ENCODE measurements at places on chromosomes 5 and 9.

GRCh38 chr9:132214027-132214622, 52.3 kb downstream of the NTNG2 start:
- H3K4me1 ChIP-seq, result no peaks in the 10 kb centered on the region
- no peaks in the 10 kb centered on the region for H3K27me3 ChIP-seq
- DNase-seq, result no peak
- no peaks in the 10 kb centered on the region for H3K36me3 ChIP-seq
- H3K4me3 ChIP-seq, result no peak overlapping the region

DNA sequence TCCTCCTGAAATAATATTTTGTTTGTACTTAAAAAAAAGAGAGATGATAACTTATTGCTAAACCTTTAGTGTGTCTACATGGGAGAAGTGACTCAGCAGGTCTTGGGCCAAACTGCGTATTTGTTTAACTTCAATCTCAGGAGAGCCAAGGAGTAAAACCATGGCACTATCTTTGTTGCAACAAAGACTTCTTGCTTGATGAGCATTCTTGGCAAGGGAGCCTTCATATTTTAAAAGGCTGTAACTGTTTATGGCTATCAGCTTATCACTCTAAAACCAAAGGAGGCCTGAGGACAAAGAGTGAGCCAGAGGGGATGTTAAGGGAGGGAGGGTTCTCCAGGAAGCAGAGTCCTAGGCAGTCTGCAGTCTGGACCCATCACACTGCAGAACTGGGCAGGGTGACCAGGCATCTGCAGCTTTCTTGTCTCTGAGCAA, 216.2 kb upstream of the S1PR3 start:
- H3K27ac ChIP-seq, result no peak overlapping the region
- no peak for DNase-seq
- no peaks in the 10 kb centered on the region for H3K4me1 ChIP-seq
- H3K36me3 ChIP-seq, result no peaks in the 10 kb centered on the region
- H3K4me3 ChIP-seq, result no peak overlapping the region
- no peaks in the 10 kb centered on the region for H3K27me3 ChIP-seq

DNA sequence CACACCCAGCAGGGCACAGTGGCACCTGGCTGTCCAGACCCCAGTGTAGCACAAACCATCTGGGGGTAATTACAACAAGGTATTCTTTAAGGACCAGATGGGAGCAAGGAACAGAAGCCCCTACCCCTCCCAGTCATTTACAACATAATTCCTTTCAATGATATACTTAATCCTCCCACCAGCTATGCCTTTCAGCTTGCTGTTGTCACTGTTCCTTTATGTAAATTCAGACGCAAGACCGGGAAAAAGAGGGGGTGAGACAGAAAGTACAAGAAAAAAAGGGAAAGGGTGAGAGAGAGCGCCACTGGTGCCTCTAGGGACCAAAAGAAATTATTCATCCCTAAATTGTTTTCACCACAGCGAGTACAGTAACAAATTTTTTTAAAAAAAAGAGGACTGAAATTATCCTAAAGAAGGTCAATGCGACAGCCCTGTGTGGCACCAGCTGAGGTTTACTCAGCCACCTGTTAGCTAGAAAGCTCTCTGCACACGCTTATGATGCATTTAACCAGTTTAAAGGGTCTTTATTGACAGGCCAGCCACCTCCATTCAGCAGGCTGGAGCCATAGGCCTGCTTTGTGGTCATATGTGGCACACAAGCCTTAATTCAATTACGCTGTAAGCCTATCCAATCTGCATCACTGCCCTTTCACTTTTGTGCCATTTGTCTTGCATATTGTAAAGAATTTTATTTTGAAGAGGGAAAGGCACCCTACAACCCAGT, 210.2 kb upstream of the ISL1 start:
- H3K4me3 ChIP-seq, result no peak overlapping the region
- no peaks in the 10 kb centered on the region for H3K27me3 ChIP-seq
- no peak for DNase-seq
- H3K27ac ChIP-seq, result no peak overlapping the region

DNA sequence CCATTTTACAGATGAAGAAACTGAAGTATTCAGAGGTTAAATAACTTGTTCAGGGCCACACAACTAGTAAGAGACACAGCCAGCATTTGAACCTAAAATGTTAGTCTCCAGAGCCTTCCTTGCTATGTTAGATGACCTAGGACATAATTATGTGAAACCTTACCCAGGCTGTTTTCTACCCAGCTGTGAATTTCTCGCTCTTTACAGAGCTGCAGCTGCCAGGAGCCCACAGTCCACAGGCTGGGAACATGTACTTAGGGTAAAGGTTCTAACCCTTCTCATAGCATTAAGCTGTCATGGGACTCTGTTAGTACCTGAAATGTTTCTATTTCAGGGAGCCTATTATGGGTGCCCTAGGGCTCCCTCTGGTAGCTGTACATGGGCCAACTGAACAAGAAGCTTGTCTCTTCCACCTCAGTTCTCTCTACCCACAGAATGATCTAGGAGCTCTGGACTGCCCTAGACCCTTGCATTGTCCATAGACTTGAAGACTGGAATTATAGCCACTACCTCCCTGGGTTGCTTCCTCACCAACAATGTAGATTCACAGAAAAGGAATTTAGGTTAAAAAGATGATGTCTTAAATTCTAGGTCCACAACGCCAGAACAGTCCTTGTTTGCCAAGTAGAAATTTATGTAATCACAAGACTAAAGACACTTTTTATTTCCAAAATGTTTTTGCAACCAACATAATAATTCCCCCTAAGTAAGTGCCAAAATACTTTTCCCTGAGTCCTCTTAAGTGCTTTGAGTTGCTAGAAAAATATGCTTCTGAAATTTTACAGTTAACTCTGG, 262.9 kb downstream of the PIK3R1 start:
- no peak overlapping the region for H3K27ac ChIP-seq
- H3K36me3 ChIP-seq, result no peaks in the 10 kb centered on the region
- DNase-seq, result no peak
- H3K4me1 ChIP-seq, result no peaks in the 10 kb centered on the region
- no peaks in the 10 kb centered on the region for H3K27me3 ChIP-seq

DNA sequence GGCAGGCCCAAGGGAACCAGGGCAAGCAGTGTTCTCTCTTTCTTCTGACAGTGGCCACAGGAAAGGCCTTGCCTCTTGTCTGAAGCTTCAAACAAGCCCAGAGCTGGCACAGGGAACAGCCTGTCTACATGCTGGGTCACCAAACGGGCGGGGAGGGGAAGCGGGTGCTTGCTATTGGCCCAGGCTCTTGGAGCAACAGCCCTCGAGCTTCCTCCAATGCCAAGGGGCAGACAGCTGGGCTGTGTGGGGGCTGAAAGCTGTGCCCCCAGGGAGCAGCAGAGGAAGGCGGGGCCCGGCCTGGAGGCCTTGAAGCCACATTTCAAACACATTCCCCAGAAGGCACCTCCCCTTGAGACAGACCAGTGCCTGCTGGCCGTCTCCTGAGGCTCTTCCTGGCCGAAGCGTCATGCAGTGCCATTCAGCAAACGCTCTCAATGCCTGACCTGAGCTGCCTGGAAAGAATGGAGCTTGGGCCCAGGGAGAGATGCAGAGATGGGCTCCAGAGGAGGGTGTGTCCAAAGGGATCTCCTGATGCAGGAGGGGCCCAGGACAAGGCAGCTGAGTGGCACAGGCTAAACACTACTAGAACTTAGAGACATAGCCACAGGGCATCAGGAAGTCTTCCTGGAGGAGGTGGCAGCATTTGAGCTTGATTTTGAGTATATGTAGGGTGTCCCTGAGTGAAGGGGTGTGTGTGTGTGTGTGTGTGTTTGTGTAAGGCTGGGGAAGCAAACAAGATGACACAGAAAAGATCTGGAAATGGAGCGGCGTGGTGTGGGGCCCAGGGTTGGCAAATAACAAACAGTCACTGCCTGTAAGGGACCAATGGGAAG, 2.5 kb downstream of the FIBCD1 start:
- H3K36me3 ChIP-seq, result no peaks in the 10 kb centered on the region
- no peak overlapping the region for H3K27ac ChIP-seq
- DNase-seq, result no peak
- H3K4me1 ChIP-seq, result peaks cover 6% of the 10 kb centered on the region
- peaks cover 80% of the 10 kb centered on the region for H3K27me3 ChIP-seq
- H3K4me3 ChIP-seq, result no peak overlapping the region

DNA sequence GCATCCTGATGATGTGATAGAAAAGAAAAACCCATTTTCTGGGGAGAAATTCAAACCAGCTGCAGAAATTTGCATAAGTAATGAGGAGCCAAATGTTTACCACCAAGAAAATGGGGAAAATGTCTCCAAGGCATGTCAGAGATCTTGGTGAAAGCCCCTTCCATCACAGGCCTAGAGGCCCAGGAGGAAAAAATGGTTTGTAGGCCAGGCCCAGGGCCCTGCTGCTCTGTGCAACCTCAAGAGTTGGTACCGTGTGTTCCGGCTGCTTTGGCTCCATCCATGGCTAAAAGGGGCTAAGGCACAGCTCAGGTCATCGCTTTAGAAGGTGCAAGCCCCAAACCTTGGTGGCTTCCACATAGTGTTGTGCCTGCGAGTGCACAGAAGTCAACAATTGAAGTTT, 543.1 kb downstream of the ZNF608 start:
- no peaks in the 10 kb centered on the region for H3K4me1 ChIP-seq
- H3K36me3 ChIP-seq, result no peaks in the 10 kb centered on the region

- no peaks in the 10 kb centered on the region for H3K36me3 ChIP-seq
- no peaks in the 10 kb centered on the region for H3K27me3 ChIP-seq
- H3K4me3 ChIP-seq, result no peak overlapping the region
Observed at GRCh38 chr9:37414503-37414943, 8.0 kb upstream of the GRHPR start.

GRCh38 chr5:10856683-10857337, 95.8 kb upstream of the DAP start:
- H3K27ac ChIP-seq, result no peak overlapping the region
- no peak for DNase-seq
- H3K27me3 ChIP-seq, result no peaks in the 10 kb centered on the region

- no peaks in the 10 kb centered on the region for H3K4me1 ChIP-seq
- no peaks in the 10 kb centered on the region for H3K27me3 ChIP-seq
- H3K4me3 ChIP-seq, result no peak overlapping the region
- no peak overlapping the region for H3K27ac ChIP-seq
- H3K36me3 ChIP-seq, result no peaks in the 10 kb centered on the region
Observed at GRCh38 chr9:113624721-113625120, 161.2 kb downstream of the RGS3 start.

- H3K4me3 ChIP-seq, result no peak overlapping the region
- no peaks in the 10 kb centered on the region for H3K4me1 ChIP-seq
- no peak for DNase-seq
- no peaks in the 10 kb centered on the region for H3K27me3 ChIP-seq
- H3K36me3 ChIP-seq, result no peaks in the 10 kb centered on the region
Observed at GRCh38 chr9:3954331-3955304, 345.2 kb downstream of the GLIS3 start.

- no peaks in the 10 kb centered on the region for H3K27me3 ChIP-seq
- no peak overlapping the region for H3K4me3 ChIP-seq
- H3K36me3 ChIP-seq, result no peaks in the 10 kb centered on the region
- H3K4me1 ChIP-seq, result peaks cover 17% of the 10 kb centered on the region
Observed at GRCh38 chr9:124285903-124286291, 28.1 kb downstream of the NEK6 start.

- no peak overlapping the region for H3K4me3 ChIP-seq
- H3K27ac ChIP-seq, result no peak overlapping the region
- no peaks in the 10 kb centered on the region for H3K4me1 ChIP-seq
- no peak for DNase-seq
- no peaks in the 10 kb centered on the region for H3K27me3 ChIP-seq
Observed at GRCh38 chr5:59356813-59357380, 536.6 kb downstream of the PDE4D start.

DNA sequence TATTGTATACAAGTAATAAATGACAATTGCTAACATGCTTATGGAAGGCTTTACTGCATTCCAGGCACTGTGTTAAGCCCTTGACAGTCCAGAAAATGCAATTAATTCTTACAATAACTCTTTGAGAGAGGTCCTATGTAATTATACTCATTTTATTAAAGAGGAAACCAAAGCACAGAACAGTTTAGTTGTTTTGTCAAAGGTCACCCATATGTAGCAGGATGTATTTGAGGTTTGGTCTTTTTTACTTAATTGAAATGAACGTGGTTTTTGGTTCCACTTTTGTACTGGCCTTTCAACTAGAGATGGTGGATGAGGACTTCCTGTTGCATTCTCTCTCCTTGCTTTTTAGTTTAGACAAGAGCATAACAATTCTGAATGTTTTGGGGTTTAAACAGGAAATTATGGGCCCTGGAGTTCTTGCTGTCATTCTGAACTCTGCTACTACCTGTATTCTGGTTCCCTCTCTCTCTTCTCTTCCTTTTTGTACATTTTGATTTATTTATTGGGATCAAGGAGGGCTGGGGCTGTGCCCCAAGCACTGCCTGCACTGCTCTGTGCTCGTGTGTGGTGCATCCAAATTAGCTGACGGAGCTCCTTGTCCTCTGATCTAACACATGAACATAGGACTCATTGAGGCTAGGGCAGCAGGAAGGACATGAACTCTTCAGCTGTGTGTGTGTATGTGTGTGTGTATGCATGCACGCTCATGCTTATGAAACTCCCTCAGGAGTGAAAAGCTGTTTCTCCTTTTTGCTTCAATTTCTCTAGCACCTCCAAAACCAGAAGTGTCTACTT, 47.4 kb downstream of the SLC28A3 start:
- no peak overlapping the region for H3K27ac ChIP-seq
- no peak for DNase-seq

GRCh38 chr5:167877924-167878323, 413.5 kb upstream of the WWC1 start:
- DNase-seq, result no peak
- no peak overlapping the region for H3K4me3 ChIP-seq
- no peaks in the 10 kb centered on the region for H3K27me3 ChIP-seq

DNA sequence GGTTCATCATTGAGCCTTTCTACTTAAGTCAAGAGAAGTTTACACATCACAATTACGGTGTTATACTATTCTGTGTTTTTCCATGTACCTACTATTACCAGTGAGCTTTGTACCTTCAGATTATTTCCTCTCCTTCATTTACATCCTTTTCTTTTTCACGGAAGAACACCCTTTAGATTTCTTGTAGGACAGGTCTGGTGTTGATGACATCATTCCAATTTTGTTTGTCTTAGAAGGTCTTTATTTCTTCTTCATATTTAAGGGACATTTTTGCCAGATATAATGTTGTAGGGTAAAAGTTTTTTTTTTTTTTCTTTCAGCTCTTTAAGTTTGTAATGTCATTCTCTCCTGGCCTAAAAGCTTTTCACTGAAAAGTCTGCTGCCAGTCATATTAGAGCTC, 637.1 kb upstream of the RIOK2 start:
- no peak overlapping the region for H3K4me3 ChIP-seq
- no peak overlapping the region for H3K27ac ChIP-seq
- DNase-seq, result no peak

GRCh38 chr9:93974151-93974550, 19.0 kb upstream of the BARX1 start:
- H3K4me3 ChIP-seq, result no peak overlapping the region
- H3K27ac ChIP-seq, result no peak overlapping the region
- no peaks in the 10 kb centered on the region for H3K4me1 ChIP-seq
- H3K27me3 ChIP-seq, result no peaks in the 10 kb centered on the region
- no peak for DNase-seq
- no peaks in the 10 kb centered on the region for H3K36me3 ChIP-seq

Data from CD8-positive, alpha-beta memory T cell (primary cell).